ENCODE measurements at places on chromosomes 2 and 18. TPM values are rescaled to one million over a fixed set of nuclear protein-coding genes. Genes with fewer than 3 reads are reported as not detected.

The IL36G gene
- total RNA-seq, result not detected

The CD8B2 gene
- total RNA-seq, result not detected

The SLC19A3 gene
- not detected for total RNA-seq

The SIGLEC15 gene
- not detected for total RNA-seq

The GPR45 gene
- not detected for total RNA-seq

The FBXO15 gene
- 1.7 TPM for total RNA-seq

The MGAT4A gene
- total RNA-seq, result 89.5 TPM

The FBXO41 gene
- 0.34 TPM for total RNA-seq

The ERMN gene
- not detected for total RNA-seq

The EVA1A gene
- total RNA-seq, result 66.7 TPM

The ACSL3 gene
- total RNA-seq, result 137 TPM

The SELENOI gene
- total RNA-seq, result 17.9 TPM

The NIF3L1 gene
- 17.5 TPM for total RNA-seq

The SAG gene
- 0.19 TPM for total RNA-seq

The SLC5A7 gene
- total RNA-seq, result not detected

The FZD7 gene
- total RNA-seq, result 0.19 TPM

The MFSD6 gene
- total RNA-seq, result 9.9 TPM

The NCKAP1 gene
- total RNA-seq, result 364 TPM

The ARHGAP15 gene
- not detected for total RNA-seq

The HSBP1L1 gene
- 5.2 TPM for total RNA-seq

The CFAP221 gene
- not detected for total RNA-seq

The C2orf76 gene
- total RNA-seq, result 12.6 TPM

The COL4A3 gene
- total RNA-seq, result under 0.01 TPM

The LBX2 gene
- 0.98 TPM for total RNA-seq

The INHA gene
- not detected for total RNA-seq

The CCDC68 gene
- total RNA-seq, result 2.1 TPM

The IL36A gene
- not detected for total RNA-seq

The CCDC148 gene
- 0.51 TPM for total RNA-seq
